ENCODE measurements at places on chromosomes 1 and 21. TPM values are rescaled to one million over a fixed set of nuclear protein-coding genes. Genes with fewer than 3 reads are reported as not detected.
A peak's percentile ranks its signal among the peaks of the same experiment; 100 is the strongest.

Gene ELK4
- 36.8 TPM for total RNA-seq

GRCh38 chr1:165915480-165915879, 88.1 kb downstream of the UCK2 start:
- no peaks in the 10 kb centered on the region for H3K27me3 ChIP-seq
- no peak overlapping the region for H3K27ac ChIP-seq
- peaks cover 3% of the 10 kb centered on the region for H3K4me1 ChIP-seq
- DNase-seq = no peak
- no peaks in the 10 kb centered on the region for H3K36me3 ChIP-seq

Gene SLC30A2
- total RNA-seq = 9.2 TPM

DNA sequence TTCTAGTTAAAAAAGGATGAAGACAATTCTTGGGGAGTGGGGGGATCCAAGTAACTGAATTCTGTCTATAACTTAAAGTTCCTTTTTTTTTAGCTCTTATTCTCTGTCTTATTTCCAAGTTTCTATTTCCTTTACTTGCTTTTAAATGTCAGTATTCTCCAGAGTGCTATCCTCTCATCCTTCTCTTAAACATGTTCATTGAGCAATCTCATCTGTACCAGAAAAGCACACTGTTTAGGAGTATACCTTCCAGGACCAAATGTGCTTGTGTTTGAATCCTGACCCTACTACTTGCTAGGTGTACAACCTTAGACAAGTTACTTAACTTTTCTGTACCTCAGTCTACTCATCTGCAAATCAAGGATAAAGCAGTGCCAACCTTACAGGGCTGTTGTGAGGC, 50.1 kb downstream of the AKT3 start:
- peaks cover 19% of the 10 kb centered on the region for H3K36me3 ChIP-seq
- H3K4me3 ChIP-seq = no peak overlapping the region
- peaks cover 12% of the 10 kb centered on the region for H3K4me1 ChIP-seq
- H3K27ac ChIP-seq = no peak overlapping the region

DNA sequence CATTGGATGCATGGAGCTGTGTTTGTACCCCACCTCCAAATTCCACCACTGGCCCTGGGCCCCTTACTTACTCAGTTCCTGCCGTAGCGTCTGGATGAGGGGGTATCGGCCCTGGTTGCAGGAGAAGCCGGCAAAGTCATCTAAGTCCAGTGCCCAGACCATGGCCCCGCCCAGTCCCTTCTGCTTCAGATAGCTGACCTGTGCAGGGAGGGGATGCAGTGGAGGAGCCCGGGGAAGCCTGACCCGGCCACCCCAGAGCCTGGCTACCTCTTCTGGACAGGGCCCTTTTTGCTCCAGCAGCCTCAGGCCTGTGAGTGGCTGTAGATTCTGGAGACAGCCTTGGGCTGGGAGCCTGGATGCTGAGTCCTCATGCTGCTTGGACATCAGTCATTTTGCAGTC, 11.8 kb downstream of the CHIT1 start:
- H3K27me3 ChIP-seq = peaks cover 40% of the 10 kb centered on the region
- H3K27ac ChIP-seq = no peak overlapping the region
- DNase-seq = no peak
- no peaks in the 10 kb centered on the region for H3K4me1 ChIP-seq
- no peaks in the 10 kb centered on the region for H3K36me3 ChIP-seq

GRCh38 chr1:26094677-26095383, 16.8 kb upstream of the PDIK1L start:
- H3K27ac ChIP-seq = peak overlapping the region; percentile 98
- H3K4me1 ChIP-seq = peaks cover 50% of the 10 kb centered on the region
- no peaks in the 10 kb centered on the region for H3K36me3 ChIP-seq

- H3K4me1 ChIP-seq = peaks cover 15% of the 10 kb centered on the region
- peak overlapping the region; percentile 24 for H3K27ac ChIP-seq
- no peak overlapping the region for H3K4me3 ChIP-seq
- no peaks in the 10 kb centered on the region for H3K36me3 ChIP-seq
Observed at GRCh38 chr1:230772457-230773395, 25.5 kb downstream of the CAPN9 start.

- no peaks in the 10 kb centered on the region for H3K36me3 ChIP-seq
- H3K4me1 ChIP-seq = peaks cover 7% of the 10 kb centered on the region
- H3K4me3 ChIP-seq = no peak overlapping the region
Observed at GRCh38 chr1:186564582-186564981, 103.7 kb upstream of the PDC start.

Gene SLC5A9
- total RNA-seq = not detected

DNA sequence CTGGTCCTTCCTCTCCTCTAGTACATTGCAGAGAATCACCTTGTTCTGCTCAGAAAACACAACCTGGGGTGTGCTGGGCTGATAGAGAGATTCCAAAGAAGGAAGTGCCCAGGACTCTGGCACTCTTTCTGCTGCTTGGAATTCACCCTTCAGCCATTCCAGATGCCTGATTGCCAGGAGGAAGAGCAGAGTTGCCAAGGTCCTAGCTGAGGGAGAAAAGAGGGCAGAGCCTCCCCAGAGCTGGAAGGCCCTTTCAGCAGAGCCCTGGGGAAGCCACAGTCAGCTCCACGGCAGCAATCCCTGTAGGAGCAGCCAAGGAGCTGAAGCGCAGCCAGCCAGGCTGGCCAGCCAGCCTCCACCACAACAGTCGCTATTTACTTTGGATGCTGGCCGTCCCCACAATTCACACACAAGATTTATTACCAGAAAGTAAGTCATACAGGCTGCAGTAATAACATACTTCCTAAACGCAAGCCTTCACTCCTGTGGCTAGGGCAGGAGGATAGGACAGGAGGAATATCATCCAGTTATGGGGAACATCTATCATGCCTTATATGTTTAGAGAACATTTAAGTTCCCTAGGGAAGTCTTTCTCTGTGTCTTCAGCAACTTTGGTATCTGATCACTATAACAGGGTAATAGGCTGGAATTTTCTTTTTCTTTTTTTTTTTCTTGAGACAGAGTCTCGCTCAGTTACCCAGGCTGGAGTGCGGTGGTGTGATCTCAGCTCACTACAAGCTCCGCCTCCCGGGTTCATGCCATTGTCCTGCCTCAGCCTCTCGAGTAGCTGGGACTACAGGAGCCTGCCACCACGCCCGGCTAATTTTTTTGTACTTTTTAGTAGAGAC, 36.6 kb upstream of the SLC44A3 start:
- no peak for DNase-seq
- no peaks in the 10 kb centered on the region for H3K27me3 ChIP-seq
- peaks cover 24% of the 10 kb centered on the region for H3K4me1 ChIP-seq
- peak overlapping the region; percentile 82 for H3K27ac ChIP-seq
- H3K36me3 ChIP-seq = no peaks in the 10 kb centered on the region

DNA sequence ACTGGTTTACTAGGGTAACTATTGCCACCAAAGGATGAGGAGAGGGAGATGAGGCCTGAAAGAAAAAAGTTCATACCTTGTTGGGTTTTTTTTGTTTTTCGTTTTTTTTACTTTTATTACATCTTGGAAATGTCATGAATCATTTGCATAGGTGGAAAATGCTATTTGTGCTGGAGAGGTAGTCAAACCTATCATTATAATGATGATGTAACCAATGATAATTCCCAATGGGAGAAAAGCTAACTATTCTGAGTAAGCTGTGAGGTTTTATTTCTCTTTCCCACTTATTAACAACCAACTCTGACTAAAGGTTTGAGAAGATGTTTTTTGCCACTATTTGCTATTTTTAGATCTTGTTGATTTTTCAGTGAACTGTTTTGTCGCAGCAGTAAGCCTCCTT, 29.0 kb downstream of the SH3GLB1 start:
- peak overlapping the region; percentile 59 for H3K27ac ChIP-seq
- no peaks in the 10 kb centered on the region for H3K27me3 ChIP-seq
- no peak for DNase-seq
- no peak overlapping the region for H3K4me3 ChIP-seq

DNA sequence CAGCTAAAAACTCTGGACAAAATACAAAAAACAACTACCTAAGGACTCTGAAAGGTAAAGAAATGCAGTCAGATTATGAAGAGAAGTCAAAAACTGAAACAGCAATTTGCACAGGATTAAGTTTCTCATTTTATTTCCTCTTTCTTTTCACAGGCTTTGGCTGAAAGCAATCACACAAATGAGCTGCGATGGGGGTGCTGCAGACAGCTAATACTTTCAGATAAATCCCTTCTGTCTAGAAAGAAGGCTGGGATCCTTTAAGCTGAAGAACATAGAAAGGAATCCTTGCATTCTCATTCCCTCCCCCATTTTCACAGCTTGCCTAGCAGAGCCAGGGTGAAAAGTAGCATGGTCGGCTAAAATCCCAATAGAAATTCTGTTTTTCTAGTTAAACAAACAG, 32.0 kb upstream of the PRDX6 start:
- no peak overlapping the region for H3K27ac ChIP-seq
- peaks cover 2% of the 10 kb centered on the region for H3K4me1 ChIP-seq
- no peak for DNase-seq
- no peaks in the 10 kb centered on the region for H3K27me3 ChIP-seq

- H3K36me3 ChIP-seq = peaks cover 4% of the 10 kb centered on the region
- peaks cover 45% of the 10 kb centered on the region for H3K27me3 ChIP-seq
- peak overlapping the region; percentile 91 for H3K4me3 ChIP-seq
- H3K27ac ChIP-seq = no peak overlapping the region
- H3K4me1 ChIP-seq = peaks cover 39% of the 10 kb centered on the region
- DNase-seq = no peak
Observed at GRCh38 chr1:217091561-217091960, 368.3 kb upstream of the ESRRG start.

DNA sequence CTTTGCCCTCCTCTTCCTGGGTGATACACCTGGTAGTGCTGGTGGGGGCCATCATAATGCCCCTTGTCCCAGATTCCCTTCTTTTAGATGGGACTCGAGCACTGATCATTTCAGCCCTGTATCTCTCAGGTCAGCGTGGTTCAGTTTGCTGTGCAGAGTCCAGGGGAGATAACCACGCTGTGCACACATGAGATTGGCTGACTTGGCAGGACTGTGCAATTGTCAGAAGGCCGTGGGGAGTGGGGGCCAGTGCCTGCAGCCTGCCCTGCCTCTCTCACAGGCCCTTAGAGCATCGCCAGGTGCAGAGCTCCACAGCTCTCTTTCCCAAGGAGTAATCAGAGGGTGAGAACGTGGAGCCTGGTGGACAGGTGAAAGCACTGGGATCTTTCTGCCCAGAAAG, 15.2 kb downstream of the EPHX1 start:
- peaks cover 5% of the 10 kb centered on the region for H3K4me1 ChIP-seq
- H3K27me3 ChIP-seq = no peaks in the 10 kb centered on the region
- no peak for DNase-seq
- H3K36me3 ChIP-seq = peaks cover 16% of the 10 kb centered on the region
- H3K27ac ChIP-seq = no peak overlapping the region

DNA sequence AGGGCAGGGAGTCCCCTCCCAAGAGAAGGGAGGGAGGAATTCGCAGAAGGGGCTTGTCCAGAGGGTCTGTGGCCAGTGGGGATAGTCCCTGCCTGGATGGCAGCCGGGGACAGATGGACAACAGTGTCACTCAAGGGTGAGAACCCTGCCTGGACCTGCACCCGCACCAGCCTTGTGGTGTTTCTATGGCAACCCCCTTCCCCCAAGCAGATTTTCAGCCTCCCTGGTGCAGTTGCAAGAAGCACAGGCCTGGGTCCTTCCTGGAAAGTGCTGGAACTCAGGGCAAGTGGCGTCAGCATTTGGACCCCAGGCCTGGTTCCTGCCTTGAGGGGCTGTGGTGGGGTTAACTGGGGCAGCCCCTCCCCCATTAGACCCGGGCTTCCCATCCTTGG, 83.8 kb upstream of the ACTL8 start:
- no peak overlapping the region for H3K4me3 ChIP-seq
- peaks cover 9% of the 10 kb centered on the region for H3K4me1 ChIP-seq

- no peak overlapping the region for H3K4me3 ChIP-seq
- peaks cover 9% of the 10 kb centered on the region for H3K27me3 ChIP-seq
- DNase-seq = no peak
- peaks cover 2% of the 10 kb centered on the region for H3K4me1 ChIP-seq
- H3K27ac ChIP-seq = no peak overlapping the region
Observed at GRCh38 chr1:19650416-19651140, 6.5 kb downstream of the NBL1 start.

GRCh38 chr1:89553157-89553556, 28.5 kb downstream of the LRRC8B start:
- H3K27me3 ChIP-seq = peaks cover 2% of the 10 kb centered on the region
- H3K4me1 ChIP-seq = peaks cover 56% of the 10 kb centered on the region
- H3K4me3 ChIP-seq = no peak overlapping the region
- no peak for DNase-seq
- H3K27ac ChIP-seq = peak overlapping the region; percentile 94

Gene DNASE2B
- total RNA-seq = not detected

GRCh38 chr1:170032531-170033280, 41.8 kb downstream of the KIFAP3 start:
- DNase-seq = no peak
- no peaks in the 10 kb centered on the region for H3K27me3 ChIP-seq
- peaks cover 3% of the 10 kb centered on the region for H3K4me1 ChIP-seq

Gene CASQ1
- total RNA-seq = 0.27 TPM

- no peak for DNase-seq
- H3K4me1 ChIP-seq = no peaks in the 10 kb centered on the region
- H3K27ac ChIP-seq = no peak overlapping the region
Observed at GRCh38 chr21:42356046-42356445, 5.3 kb upstream of the TFF2 start.

Measured in mesothelial cell of epicardium (in vitro differentiated cells).